ENCODE measurements at places on chromosomes 7 and 10. TPM values are rescaled to one million over a fixed set of nuclear protein-coding genes. Genes with fewer than 3 reads are reported as not detected.

EPO gene
- total RNA-seq = not detected

SHH gene
- not detected for total RNA-seq

PDCD11 gene
- total RNA-seq = 28.8 TPM

AGMO gene
- total RNA-seq = not detected

C7orf57 gene
- total RNA-seq = not detected

SMKR1 gene
- 1.4 TPM for total RNA-seq

PTN gene
- not detected for total RNA-seq

TRIL gene
- not detected for total RNA-seq

BRAT1 gene
- 27.4 TPM for total RNA-seq

OR9A2 gene
- total RNA-seq = not detected

AKR1C1 gene
- 4.1 TPM for total RNA-seq

UROS gene
- total RNA-seq = 28.9 TPM

NPSR1 gene
- total RNA-seq = not detected

HKDC1 gene
- total RNA-seq = 3.8 TPM

ABCB1 gene
- 12.0 TPM for total RNA-seq

TBRG4 gene
- total RNA-seq = 107 TPM

UCMA gene
- not detected for total RNA-seq

SLC26A4 gene
- not detected for total RNA-seq

GDF2 gene
- not detected for total RNA-seq

ETV1 gene
- not detected for total RNA-seq

MYPN gene
- total RNA-seq = not detected

BMPER gene
- total RNA-seq = not detected

CPSF4 gene
- 42.9 TPM for total RNA-seq

HGF gene
- total RNA-seq = 4.3 TPM

MACC1 gene
- 0.24 TPM for total RNA-seq

Data from naive thymus-derived CD4-positive, alpha-beta T cell (primary cell).